ENCODE measurements at places on chromosomes 1 and 21.

DNA sequence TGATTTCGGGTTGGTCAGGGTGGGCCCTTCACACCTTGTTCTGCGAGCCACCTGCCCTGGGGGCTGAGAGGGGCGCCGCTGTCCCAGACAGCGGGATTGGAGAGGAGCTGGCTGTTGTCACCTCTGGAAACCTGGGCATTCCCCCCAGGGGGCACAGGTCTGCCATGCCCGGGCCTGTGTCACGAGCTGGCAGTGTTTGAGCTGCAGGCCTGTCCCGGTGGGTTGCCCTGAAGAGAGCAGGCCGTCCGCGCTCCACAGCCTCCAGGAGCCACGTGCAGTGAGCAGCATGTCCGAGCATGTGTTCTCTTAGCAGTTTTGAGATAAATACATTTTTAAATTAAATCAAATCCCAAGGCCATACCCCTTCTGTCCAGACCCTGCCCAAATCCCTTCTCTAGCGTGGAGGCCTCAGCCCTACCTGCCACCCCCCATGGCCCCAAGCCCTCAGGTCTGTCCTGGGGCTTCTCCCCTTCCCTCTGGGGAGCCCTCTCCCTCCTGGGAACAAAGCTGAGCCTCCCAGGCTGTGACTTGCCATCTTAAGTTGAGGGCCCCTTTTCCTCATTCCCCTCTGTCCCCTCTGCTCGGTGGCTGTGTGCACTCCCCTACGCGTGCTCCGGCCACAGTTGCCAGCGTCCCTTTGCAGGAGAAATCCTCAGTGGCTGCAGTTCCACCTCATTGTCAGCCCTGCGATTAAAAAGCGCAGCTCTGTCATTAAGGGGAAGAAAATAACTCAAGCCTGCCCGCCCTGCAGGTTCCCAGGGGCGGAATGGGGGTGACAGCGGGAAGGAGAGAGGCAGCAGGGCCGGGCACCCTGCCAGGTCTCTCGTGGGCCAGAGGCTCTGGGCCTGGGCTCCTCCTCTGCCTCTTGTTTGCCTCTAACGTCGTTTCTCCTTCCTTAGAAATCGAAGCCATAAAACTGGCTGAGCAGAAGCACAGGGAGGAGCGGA lies 26.6 kb downstream of the SLX9 start:
- peak; percentile 91 for DNase-seq

GRCh38 chr1:226424221-226425003 lies 16.5 kb upstream of the PARP1 start:
- DNase-seq: no peak

DNA sequence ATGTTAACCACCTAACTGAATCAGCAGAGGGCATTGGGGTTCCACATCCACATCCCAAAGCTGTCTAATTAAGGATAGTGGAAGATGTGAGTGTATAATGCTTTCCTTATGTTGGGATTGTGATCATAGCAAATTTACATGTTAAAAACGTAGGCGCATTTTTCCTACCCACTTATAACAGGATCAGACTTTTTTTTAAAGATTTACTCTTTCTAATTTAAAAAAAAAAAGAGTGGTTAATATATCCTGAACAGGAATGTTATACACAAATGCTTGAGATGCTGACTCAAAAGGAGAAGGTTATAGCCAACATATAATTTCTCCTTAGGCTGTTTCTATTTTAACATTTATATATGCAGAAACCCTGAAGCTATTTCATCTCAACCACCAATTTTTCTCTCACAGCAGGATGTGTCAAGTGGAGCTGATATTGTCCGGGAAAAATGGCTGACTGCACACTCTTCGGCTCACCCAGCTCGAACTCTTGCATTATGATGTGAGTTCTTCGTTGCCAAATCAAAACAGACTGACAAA lies 40.3 kb downstream of the RGS5 start:
- DNase-seq: no peak

- DNase-seq: peak; percentile 30
These were observed 16.8 kb upstream of the POFUT2 start for GRCh38 chr21:45304476-45304830.

GRCh38 chr1:37655274-37655673 lies 20.6 kb upstream of the RSPO1 start:
- DNase-seq: peak; percentile 17

DNA sequence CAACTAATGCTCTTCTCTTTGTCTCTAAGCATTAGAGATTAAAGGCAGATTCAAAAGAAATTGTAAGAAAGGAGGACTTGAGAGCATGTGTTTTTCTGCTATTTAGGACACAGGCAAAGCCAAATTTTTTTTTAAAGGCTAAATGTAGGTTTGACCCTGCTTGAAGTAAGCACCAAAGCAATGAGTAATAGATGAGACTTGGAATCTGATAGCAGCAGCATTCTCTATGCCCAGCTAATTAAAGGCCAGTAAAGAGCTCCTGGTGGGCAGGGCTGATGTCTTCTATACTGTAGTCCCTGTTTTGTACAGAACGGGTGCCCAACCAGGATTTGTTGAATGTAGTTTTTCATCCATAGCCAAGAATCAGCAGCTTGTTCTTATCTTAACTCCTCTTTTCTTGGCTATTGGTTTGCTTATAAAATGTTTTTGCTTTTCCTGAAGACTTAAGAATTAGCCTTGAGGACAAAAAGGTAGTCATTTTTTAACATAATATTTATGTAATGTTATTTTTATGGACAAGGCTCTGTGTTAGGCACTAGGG lies 179.6 kb downstream of the LMO4 start:
- no peak for DNase-seq

- no peak for DNase-seq
These were observed 54.3 kb upstream of the ASB17 start for GRCh38 chr1:75986478-75986877.

DNA sequence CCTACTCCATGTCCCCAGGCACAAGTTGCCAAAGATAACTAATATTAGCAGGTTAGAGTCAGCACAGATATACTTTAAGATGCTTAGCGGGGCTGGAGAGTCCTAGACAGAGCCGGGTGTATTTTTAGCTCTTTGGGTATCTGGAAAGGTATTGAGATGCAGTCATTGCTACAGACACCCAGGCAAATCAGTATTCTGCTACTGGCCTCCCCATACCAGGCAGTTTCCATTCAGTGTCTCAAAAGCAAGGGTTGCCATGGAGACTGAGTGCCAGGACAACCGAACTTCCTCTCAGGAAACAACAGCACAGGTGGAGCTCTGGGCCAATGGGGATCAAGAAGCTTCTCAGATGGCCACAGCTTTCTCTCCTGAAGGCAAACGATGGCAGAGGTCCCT lies 45.3 kb downstream of the KCNC4 start:
- no peak for DNase-seq

- peak; percentile 94 for DNase-seq
These were observed 29.7 kb downstream of the HEYL start for GRCh38 chr1:39609618-39610331.

All from posterior vena cava (tissue), 2 donors.